ENCODE measurements at places on chromosomes 1 and 21.

DNA sequence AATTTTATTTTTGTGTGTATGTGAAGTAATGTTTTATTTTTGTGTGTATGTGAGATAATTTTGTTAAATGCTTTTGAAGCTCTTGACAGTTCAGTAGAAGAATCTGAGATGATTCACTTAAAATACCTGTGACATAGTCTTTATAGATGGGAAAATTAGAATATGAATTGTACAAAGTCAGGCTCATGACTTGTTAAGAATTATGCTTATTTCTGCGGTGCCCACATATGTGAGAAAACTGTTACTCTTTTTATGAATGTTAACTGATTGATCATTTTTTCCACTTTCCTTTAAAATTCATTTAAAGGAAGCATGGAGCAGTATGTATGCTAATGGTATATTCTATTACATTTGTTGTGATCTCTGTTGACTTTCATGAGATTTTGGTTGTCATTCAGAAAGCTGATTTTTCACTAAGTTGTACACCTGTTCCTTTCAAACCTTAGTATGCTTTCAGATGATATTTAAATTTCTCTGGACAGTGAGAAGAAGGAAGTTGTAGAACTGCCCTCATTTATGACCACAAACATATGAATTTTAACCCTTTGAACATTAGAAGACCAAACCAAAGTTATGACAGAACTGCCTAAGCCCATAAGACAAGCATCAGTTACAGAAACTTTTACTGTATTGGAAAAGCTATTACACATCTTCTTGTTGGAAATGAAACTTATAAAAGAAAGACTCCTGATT, 110.1 kb downstream of the POU2F1 start:
- DNase-seq = no peak

- DNase-seq = no peak
Measured at GRCh38 chr1:109777980-109778625, 14.4 kb upstream of the EPS8L3 start.

DNA sequence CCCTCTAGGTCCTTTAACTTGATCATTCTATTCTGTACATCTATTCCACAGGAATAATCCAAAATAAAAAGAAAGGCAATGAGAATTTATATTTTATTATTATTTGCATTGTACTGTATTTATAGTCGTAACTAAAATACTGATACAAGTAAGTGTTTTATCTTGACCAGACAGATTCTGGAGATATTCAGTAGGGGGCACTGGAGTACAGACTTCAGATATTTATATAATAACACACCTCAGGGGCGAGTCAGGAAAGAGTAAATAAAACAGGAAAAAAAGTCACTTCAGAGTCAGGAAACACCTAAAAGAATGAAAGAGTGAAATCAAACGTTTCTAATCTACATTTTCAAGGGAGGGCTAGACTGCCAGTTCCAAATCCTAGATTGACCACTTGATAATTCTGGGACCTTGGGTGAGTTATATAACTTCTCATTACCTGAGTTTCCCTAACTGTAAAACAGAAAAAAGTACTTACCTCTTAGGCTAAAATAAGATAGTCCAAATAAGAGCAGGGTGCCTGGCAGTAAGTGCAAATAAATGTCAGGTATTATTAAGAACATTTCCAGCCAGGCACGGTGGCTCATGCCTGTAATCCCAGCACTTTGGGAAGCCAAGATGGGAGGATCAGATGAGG, 31.1 kb upstream of the MTF1 start:
- DNase-seq = no peak

GRCh38 chr1:68278221-68278620, 45.9 kb upstream of the WLS start:
- DNase-seq = no peak

DNA sequence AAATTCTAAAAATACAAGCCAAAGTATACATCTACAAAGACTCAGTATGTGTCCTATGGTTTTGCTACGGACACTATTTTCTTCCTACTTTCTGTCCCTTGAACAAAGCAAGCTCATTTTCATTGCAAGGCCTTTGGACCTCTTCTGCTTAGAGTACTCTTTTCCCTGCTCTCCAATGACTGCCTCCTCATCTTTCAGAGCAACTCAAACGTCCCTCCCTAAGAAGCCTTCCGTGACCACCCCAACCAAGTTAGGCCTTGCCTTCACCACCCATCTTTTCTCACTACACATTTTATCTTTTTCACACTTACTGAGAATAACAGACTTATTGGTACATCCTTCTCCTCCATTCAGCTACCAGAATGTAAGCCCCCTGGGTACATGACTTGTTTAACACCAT, 39.9 kb downstream of the ENAH start:
- DNase-seq = no peak

All from iPS DF 19.7 (cell line).